Lower leg skin (tissue), 4 donors: ENCODE measurements at places on chromosomes 16 and 17.

DNA sequence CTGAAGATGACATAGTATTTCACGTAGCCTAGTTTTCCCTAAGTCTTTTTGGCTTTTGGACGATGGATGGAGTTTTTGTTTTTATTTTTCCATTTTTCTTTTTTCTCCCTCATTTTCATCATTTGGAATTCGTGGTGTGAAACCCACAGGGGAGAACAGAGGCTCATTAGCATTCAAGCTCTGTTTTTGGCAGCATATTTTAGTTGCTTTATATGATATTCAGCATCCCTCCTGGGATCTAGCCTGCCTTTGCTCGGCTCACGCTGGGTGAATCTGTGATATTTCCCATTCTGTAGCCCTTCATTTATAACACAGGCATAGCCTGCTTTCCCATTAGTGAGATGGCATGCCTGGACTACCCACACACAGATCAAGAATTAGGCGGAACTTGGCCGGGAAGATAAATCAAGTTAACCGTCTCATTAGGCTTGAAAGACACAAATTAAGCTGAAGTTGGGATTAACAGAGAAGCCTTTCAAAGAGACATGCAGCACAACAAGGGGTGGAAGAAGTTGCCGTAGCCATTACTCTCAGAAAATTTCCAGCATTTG is 20.1 kb upstream of the CLEC19A start:
- no peak for DNase-seq

DNA sequence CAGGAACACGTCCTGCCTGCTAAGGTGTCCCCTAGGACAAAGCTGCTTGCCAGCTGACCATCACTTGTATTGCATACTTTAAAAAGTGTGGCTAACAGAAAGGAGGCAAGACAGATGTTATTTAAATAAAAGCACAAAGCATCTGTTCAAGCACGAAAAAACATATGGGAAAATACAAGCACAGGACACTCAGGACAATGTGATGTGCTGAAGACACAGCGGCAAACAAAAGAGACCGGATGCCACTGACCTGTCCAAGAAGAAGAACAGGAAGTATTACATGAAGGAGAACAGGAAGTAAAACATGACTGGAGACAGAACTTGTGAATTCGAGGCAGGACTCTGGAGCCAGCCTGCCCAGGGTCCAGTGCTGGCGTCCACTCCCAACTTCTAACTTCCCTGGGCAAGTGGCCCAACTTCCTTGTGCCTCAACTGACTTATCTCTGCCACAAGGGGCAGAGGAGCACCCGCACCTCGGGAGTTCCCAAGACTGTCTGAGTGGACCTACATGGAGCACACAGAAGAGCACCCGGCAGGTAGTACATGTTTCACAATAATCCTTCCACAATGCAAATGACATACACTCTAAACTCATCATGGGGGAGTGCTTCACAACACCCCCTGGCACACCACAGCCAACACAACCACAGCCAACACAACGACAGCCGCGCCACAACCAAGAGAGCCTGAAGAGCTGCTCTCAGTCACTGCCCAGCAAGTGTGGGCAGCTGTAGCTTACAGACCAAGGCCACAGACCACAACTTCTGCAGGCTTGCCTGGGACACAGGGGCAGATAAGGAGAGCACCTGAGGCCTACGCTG is 36.6 kb downstream of the ANKRD11 start:
- DNase-seq, result no peak

DNA sequence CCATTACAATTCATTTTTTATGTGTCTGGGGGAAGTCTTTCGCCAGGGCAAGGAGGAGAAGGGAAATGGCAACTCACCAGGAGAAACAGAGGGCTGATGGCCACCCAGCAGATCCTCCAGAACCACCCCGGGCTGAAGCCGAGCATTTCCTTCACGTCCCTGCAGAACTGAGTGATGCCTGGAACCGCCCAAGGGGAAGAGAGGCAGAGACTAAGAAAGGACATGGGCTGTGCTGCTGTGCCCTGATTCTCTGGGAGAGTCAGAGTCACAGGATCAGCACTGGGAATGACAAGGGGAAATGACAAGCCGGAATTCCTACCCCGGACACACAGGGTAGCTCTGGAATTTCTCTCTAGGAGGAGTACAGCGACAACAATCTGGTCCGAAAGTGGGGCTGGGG is 27.8 kb downstream of the SLC6A4 start:
- DNase-seq, result no peak

DNA sequence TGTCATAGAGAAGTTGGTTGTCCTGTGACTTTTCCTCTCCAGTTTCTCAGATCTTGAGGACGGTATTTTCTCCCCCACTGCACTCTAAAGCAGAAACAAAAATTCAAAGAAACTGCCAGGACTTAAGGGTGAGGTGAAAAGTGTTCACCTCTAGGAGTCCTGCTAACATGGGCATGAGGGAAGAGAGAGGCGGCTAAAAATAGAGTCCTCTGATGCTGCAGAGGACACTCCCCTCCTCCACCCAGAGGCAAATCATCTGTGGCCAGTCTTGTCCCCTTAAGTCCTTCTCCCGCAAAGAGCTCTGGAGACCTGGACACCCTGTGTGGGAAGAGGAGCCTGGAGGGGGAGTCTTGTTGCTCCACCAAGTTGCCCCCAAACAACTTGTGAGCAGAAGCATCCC is 4.7 kb upstream of the DDX19A start:
- DNase-seq, result no peak

DNA sequence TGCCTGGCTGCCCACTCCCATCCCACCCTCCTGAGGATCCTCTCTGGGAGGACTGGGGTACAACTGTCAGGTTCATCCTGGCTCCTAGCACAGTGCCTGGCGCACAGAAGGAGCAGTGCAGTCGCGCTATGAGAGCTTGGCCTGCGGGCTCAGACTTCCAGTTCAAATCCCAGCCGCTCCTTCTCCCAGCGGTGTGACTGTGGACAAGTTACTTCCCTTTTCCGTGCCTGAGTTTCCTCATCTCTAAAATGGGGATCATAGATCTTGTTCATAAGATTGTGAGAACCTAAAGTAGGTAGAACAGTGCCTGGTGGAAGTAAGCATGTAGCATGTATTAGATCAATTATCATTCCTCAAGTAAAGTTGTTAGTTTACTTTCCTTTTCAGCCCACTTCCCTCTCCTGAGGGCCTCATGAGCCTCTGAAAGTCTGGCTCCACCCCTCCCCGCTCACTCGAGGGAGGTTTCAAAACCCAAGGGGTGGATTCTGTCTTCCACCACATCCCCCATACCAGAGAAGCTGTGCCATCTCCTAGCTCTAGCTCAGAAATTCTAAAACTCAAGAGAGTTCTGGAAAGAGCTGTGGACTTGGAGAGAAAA is 19.9 kb upstream of the COL1A1 start:
- no peak for DNase-seq

- no peak for DNase-seq
These were observed 150.3 kb downstream of the IRX3 start for GRCh38 chr16:54136276-54136625.

- DNase-seq, result no peak
These were observed 278.8 kb upstream of the C16orf82 start for GRCh38 chr16:26787924-26788323.

GRCh38 chr16:85912211-85912974 is 13.4 kb downstream of the IRF8 start:
- DNase-seq, result peak; percentile 51

DNA sequence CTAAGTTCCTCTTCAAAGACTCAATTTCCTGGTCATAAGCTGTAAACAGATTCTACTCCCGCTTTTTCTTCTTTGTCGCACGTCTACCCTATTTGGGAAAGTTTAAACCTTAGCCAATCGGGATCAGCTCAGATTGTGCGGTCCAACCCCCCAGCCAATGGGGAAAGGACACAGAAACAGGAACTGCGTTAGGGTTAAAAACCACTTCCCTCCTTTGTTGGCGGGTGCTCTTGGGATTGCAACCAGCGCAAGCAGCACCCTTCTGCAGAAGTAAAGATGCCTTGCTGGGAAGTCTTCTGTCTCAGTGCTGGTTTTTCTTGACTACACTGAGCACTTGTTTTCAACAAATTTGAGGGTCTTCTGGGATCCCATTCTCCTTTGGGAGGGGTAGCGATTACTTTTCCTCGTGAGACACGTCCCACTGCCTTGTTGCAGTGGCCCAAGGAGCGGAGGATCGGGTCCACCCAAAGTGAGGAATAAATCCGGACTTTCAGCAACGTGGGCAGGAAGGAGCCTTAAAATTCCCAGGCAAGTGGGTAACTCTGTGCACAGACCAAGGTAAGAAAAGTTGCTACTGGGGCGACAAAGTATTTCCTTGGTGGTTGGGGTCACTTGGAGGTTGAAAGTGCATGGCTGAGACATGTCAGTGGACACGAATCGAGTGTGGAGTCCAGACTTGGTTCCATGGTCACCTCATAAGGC is 1.0 kb upstream of the YPEL3 start:
- no peak for DNase-seq

GRCh38 chr17:73359987-73360410 is 48.2 kb upstream of the CDC42EP4 start:
- no peak for DNase-seq

DNA sequence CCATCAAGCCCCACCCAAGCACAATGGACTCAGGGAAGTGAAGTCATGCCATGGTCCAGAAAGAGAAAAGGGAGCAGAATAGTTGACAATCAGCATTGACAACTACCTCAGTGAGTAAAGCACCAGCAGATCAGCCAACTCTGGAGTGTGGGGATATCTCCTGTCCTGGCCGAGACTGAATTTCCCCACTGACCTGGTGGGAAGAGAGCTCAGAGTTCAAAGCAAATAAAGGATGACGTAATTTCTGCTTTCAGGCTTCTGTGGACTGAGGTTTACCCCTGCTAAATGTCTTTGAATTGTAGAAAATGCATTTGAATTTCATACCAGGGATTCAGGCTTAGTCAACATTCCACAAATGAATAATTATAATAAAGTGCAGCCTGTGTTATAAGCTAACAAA is 152.9 kb downstream of the CBLN1 start:
- DNase-seq, result no peak

GRCh38 chr17:66018786-66019185 is 173.1 kb downstream of the CEP112 start:
- no peak for DNase-seq

DNA sequence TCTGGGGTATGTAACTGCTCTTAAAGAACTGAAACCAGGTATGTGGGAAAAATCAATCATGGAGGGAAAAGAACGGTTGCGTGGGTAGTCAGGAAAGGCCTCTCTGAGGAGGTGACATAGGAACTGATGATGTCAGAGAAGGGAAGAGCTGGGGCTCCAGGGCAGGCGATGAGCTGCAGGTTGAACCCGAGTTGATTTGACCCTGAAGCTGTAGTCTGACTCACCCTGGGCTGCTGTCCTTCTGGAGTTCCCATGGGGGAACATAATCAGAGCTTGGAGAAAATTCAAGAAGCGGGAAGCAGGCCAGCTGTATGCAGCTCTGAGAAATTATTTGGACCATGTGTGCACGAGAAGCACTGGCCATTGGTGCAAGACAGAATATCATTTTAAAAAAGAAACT is 16.7 kb downstream of the SLC6A2 start:
- no peak for DNase-seq

DNA sequence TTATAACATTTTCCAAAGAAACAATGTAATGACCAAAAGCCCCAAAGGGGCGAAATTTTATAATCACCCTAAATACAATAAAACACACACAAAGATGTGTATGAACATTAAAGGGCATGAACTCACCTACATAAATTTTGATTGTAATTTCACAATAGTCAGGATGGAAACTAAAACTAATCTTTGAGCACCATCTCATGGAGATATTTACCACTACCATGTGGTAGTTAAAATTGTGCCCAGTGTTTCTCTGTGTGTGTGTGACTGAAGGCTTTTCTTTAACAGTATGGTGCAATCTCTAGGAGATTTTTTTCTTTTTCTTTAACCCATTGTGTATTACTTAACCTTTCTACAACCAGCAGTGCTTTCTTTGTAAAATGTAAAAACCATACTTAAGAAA is 19.7 kb upstream of the MEIOC start:
- no peak for DNase-seq

DNA sequence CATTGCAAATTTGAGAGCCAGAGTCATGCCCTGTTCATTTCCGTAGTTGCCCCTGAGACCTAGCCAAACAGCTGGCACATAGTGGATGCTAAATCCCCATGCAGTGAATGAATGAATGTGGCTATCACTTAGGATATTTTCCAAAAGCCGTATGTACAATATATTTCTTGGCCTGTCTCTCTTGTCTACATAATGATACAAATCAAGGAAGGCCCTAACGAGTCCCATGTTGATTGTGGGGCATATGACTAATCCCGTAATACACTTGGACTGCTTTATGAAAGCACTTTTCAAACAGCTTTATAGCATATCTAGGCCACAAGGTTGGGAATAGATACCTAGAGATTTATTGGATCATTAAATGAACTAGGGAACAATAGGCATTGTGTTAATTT is 478.0 kb downstream of the SLC39A11 start:
- no peak for DNase-seq

DNA sequence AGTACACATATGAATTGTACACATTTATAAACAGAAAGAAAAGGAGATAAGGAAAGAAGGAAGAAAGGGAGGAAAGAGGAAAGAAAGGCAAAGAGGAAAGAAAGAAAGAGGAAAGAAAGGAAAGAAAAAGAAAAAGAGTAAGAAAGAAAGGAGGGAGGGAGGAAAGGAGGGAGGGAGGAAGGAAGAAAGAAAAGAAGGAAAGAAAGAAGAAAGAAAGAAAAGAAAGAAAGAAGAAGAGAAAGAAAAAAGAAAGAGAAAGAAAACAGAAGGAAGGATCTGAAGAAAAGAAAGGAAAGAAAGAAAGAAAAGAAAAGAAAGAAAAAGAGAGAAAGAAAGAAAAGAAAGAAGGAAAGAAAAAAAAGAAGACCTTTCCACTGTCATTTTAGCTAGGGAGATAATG is 571.4 kb upstream of the SALL1 start:
- DNase-seq, result no peak

GRCh38 chr17:42056635-42057034 is 6.2 kb upstream of the C17orf113 start:
- DNase-seq, result no peak

- peak; percentile 77 for DNase-seq
These were observed 222.3 kb upstream of the TNRC6C start for GRCh38 chr17:77736199-77736585.

GRCh38 chr17:15257258-15257788 is 7.8 kb downstream of the PMP22 start:
- peak; percentile 93 for DNase-seq

DNA sequence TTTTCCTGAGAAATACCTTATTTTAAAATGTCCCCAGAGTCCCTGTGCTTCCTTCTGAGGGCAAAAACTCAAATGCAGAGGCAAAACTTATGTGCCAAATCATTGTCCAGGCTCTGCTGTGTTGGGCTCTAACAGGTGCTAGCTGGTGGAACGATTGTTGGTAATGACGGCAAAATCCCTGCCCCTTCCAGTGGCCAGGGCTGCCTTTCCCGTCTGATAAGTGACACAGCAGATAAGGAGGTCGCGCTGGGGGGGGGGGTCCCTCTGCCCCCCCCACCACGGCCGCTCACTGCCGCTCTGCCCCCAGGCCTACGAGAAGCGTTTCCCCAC is 29.1 kb downstream of the SEC14L5 start:
- DNase-seq, result no peak

GRCh38 chr16:65117811-65118448 is 3.9 kb downstream of the CDH11 start:
- peak; percentile 89 for DNase-seq

- DNase-seq, result no peak
These were observed 110.3 kb downstream of the CYB561 start for GRCh38 chr17:63335831-63336230.
